NCI-H1092 treated with DMSO at 0.1 percent for 48 hours (cell line): ENCODE measurements at places on chromosomes 12 and 14.

DNA sequence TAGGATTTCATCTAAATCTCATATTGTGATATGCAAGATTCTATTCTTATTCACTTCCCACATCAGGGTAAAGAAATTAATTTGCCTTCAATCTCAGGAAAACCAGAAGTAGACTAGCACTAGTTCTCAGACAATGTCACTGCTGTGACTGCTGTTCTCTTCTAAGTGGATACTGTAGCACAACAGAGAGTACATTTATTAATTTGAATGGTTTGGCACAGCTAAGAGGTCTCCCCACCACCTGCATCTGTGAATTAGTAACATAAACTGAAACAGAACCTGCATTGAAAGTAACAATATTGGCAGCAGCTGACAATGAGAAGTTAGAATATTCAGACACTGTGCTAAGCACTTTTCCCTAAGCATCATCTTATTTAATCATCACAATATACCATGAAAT lies 253.1 kb downstream of the PDZRN4 start:
- DNase-seq: no peak

- DNase-seq: no peak
Observed at GRCh38 chr14:55892906-55893305, 225.3 kb upstream of the PELI2 start.

- no peak for DNase-seq
Observed at GRCh38 chr12:54598970-54599369, 10.5 kb upstream of the PPP1R1A start.

GRCh38 chr12:103268831-103269514 lies 226.8 kb downstream of the C12orf42 start:
- peak; percentile 92 for DNase-seq

DNA sequence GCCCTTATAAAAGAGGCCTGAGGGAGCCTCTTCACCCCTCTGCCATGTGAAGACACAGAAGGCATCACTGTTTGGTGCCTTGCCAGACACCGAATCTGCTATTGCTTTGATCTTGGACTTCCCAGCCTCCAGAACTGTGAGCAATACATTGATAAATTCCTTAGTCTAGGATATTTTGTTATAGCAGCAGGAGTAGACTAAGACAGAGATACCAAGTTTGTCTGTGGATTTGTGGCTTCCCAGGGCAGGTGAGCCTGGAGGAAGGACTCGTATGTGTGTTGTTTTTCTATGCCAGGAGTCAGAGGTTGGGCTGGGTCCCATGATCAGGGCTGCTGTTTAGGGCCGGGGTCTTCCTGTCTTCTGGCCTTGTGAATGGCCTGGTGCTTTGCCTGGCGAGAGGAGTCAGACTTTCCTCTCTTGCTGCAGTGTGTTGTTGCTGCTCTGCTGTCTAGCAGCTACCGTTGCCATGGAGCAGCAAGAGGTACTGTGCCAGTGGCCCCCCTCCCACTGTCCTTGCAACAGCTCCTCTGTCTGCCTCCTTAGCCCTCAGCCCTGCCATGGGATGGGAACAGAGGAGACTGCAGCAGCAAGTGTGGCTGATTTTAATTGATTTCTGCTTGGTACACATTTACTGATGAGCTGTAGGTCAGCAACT lies 111.2 kb downstream of the CHST11 start:
- DNase-seq: no peak

DNA sequence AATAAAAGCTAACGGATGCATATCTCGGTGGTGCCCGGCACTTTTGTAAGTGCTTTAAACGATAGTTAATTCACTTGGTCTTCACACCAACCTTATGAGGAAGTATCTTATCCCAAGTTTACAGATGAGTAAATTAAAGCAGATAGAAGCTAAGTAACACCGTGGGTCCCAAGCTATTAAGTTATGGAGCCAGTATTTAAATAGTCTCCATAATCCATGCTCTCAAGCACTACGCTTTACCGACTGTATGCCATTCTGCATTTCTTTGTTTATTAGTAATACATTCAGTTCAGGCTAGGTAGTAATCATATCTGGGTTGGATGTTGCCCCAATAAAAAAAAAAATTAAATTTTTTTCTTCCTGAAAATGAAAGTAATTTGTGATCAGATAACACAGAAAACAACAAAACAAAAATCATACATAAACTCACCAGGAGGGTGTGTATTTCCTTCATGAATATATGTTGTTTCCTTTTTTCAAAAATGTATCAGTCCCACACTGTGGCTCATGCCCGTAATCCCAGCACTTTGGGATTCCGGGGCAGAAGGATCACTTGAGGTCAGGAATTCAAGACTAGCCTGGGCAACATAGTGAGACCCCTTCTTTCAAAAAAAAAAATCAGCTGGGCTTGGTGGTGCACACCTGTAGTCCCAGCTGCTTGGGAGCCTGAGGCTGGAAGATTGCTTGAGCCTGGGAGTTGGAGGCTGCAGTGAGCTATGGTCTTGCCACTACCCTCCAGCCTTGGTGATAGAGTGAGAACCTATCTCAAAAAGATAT lies 1.4 kb upstream of the M6PR start:
- no peak for DNase-seq

DNA sequence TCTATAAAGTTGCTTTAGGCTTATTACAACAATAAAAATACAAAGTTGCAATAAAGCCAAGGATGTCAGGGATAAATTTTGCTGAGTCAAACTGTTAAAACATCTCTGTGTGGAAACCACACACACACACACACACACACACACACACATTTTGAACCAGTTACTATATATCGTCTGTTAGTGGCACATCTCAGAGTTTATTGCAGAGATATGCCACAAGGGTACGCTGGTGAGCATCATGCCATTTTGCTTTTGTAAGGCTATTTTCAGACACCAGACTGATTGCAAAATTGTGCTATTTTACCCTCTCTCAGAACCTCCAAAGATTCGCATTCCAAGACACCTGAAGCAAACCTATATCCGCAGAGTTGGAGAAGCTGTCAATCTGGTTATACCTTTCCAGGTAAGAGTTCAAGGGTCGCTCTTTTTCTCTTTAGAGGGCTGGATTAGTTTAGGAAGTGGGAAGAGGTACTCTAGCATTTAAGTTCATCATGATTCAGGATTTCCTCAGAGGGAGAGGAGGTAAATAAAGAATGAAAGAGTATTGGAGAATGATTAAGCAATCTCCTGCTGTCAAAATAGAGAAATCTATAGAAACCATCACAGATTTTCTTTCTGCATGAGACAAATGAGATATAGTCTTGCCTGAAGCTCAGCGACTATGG lies 27.3 kb upstream of the CHPT1 start:
- DNase-seq: no peak

DNA sequence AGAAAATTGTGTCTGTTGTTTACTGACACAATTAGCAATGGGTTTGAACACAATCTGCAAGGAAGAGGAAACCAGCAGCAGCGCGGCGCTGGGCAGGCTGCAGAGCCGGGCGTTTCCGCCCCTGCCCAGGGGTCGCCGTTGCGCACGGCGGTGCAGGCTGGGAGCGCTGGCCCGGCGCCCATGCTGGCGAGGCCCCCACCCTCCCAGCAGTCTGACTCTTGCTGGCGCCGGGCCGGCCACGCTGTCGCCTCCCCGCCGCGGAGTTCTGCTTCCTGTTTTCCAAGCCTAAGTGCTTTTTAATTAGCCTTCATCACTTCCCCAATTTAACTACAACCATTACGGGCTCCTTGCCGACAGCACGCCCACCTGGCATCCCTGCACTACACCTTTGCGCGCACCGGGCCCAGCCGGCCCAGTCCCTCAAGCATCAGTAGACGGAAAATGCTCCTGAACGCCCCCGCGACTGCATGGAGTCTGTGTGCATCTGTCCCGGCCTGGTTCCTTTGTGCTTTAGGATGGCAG lies 212.1 kb downstream of the GXYLT1 start:
- peak; percentile 94 for DNase-seq

- DNase-seq: no peak
Observed at GRCh38 chr12:100154474-100155247, 12.0 kb upstream of the BLTP3B start.

- DNase-seq: no peak
Observed at GRCh38 chr12:53558631-53559030, 51.3 kb upstream of the NPFF start.

- DNase-seq: no peak
Observed at GRCh38 chr14:72084935-72085334, 152.7 kb downstream of the RGS6 start.

GRCh38 chr14:36070031-36070719 lies 106.3 kb downstream of the PTCSC3 start:
- DNase-seq: peak; percentile 74

GRCh38 chr12:22588817-22589216 lies 36.2 kb upstream of the ETNK1 start:
- DNase-seq: no peak

DNA sequence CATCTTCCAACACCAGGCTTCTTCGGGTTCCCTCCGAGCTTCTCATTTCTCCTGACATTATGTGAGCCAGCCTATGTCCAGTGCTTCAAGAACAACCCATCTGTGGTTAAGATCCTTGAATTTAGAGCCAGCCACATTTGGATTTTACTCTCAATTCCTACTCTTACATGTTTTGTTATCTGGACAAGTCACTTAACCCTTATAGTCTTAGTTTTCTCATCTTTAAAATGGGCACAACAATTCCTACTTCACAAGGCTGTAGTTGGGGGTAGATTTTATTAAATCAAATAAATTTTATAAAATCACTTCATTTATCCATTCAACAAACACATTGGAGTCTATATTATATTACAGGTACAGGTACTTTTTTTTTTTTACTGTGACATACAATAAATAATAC lies 105.5 kb upstream of the SLC38A2 start:
- DNase-seq: no peak

- no peak for DNase-seq
Observed at GRCh38 chr14:78007160-78007559, 163.0 kb upstream of the NRXN3 start.

DNA sequence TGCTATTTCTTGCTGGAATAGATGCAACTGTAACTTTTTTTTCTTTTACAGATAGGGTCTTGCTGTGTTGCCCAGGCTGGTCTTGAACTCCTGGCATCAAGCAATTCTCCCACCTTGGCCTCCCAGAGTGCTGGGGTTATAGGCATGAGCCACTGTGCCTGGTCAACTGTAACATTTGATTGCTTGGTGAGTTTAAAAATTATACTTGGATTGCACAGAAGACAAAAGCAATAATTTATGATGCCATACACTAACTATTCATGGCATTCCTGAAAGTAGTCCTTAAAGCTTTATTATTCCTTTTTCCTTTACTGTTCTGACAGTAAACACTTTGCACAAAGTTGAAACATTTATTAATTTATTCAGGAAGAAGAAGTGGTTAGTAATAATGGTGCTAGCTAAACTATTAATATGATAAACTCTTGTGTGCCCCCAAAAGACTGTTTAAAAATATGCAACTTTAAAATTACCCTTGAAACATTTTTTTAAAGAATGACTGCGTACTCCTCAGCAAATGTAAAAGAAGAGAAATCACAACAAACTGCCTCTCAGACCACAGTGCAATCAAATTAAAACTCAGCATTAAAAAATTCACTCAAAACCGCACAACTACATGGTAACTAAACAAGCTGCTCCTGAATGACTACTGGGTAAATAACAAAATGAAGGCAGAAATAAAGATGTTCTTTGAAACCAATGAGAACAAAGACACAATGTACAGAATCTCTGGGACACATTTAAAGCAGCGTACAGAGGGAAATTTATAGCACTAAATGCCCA lies 8.3 kb downstream of the PTPRB start:
- DNase-seq: no peak

- no peak for DNase-seq
Observed at GRCh38 chr12:52458861-52459260, 6.9 kb upstream of the KRT6B start.

- DNase-seq: no peak
Observed at GRCh38 chr14:77290705-77291104, 19.7 kb upstream of the NGB start.

DNA sequence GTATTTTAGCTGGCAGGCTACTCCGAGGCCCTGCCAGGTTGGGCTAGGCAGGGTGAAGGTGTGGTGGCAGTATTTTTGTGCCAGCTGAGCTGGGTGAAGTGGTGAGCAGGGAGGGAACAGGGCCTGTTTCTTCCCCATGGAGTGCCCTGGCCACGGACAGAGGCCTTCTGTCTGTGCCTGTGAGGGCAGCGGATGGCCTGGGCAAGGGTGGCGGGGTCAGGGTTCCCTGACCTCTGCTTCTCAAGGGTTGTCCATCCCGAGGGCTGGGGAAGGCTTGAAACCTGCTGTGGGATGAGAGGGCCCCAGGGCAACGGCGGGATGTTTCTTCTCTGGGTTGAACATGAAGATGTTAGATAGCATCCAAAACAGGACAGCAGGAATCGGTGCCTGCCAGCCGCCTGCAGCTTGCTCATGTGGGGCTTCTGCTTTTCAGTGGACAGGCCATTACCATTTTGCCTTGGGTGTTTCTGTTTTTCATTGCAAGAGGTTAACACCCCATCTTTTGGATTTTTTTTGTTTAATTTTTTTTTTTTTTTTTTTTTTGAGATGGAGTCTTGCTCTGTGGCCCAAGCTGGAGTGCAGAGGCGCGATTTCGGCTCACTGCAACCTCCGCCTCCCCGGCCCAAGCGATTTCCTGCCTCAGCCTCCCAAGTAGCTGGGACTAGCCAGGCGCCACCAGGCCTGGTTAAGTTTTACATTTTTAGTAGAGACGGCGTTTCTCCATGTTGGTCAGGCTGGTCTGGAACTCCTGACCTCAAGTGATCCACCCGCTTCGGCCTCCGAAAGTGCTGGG lies 3.3 kb downstream of the MTA1 start:
- no peak for DNase-seq

GRCh38 chr12:39824505-39825212 lies 205.1 kb upstream of the ABCD2 start:
- no peak for DNase-seq

GRCh38 chr12:88665071-88665470 lies 84.8 kb upstream of the KITLG start:
- no peak for DNase-seq

GRCh38 chr12:29164477-29165393 lies 15.7 kb downstream of the FAR2 start:
- no peak for DNase-seq

DNA sequence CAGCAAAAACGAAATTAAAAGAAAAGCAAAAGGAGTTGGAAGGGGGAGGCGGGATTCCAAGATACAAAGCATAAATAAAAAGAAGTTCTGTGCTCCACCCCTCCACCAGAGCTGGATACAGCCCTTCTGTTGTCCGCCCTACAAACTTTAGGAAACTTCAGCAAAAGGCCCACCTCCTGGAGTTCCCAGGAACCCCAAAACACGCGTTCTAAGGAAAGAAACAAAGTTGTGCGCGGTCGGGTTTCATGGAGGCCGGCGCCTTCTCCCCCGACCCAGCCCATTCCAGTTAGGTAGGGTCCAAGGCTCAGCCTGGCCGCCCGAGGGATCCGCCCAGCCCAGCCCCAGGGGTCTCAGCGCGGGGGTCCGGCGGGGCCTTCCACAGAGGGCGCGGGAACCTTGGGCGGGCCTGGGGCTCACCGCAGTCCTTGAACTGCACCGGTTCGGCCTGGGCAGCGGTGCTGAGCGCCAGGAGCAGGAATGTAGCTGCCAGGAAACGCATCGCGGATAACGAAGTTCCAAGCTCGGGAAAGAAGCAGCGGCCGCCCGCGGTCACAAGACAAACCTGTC lies at the start of gene NPC2:
Gene NPC2, minus strand, starts transcription at position 530 of the 567 bp plus-strand sequence. Its CDS starts 31 bp downstream, at position 499.
- DNase-seq: no peak

- DNase-seq: no peak
Observed at GRCh38 chr12:132302466-132303358, 26.7 kb downstream of the GALNT9 start.

GRCh38 chr14:96090441-96091148 lies 51.4 kb downstream of the C14orf132 start:
- peak; percentile 96 for DNase-seq

- no peak for DNase-seq
Observed at GRCh38 chr14:64998455-64998931, 11.8 kb downstream of the FNTB start.
